NCI-H460 (cell line): ENCODE measurements at places on chromosomes 4 and X.

GRCh38 chrX:96578781-96579180, 105.9 kb upstream of the DIAPH2 start:
- no peak for DNase-seq

DNA sequence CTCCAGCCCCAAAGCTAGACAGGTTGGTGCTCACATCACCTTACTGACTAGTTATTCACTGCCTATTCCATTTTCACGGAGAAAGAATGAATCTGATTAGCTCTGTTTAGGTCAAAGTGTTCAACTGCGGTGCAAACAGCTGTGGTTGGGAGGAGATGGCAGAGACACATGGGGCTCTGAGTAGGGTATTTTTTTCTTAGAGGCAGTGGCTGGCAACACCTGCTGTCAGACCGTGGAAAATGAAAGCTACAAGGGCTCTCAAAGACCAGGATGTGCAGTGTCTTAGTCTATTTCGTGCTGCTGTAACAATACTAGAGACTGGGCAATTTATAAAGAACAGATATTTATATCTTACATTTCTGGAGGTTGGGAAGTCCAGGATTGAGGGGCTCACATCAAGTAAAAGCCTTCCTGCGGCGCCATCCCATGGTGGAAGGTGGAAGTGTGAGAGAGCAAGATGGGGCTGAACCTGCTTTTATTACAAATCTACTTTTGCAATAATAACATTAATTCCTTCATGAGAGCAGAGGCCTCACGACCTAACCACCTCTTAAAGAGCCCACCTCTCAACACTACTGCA, 10.6 kb downstream of the NYX start:
- no peak for DNase-seq

- no peak for DNase-seq
Observed at GRCh38 chr4:139666735-139667281, 1.2 kb downstream of the MGST2 start.

DNA sequence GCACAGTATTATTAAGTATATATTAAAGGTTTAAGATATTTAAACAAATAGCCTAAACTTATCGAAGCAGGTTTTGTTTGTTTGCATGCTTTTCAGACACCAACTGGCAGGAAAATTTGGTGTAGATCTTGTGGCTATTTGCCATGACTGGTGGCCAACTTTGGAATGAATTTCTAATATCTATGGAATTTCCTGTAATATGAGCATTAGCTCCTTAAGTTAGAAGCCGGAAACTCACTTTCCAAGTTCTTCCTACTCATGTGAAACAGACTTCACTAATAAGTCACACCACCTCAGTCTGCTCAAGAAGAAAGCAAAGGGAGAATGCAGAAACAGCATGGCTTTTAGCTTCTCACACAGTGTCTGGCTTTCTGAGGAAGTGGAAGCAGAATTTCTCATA, 563.9 kb downstream of the GRXCR1 start:
- DNase-seq = no peak

DNA sequence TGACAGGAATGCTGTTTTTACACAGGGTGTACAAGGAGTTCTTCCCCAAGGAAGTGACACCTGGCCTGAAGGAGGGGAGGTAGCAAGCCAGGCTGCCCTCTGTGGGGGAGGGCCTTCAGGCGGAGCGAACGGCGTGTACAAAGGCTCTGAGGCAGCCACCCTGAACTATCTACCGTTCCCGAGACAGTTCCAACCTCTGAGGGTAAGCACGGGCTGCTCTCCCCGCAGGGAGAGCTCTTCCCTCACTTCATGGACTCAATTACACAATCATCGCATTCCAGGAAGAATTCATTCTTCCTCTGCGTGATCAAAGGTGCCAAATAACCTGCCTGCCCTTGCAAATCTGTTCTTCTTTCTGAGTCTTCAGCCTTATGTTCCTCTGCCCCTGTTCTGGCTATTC, 4.8 kb downstream of the ELK1 start:
- no peak for DNase-seq

- DNase-seq = peak; percentile 36
Observed at GRCh38 chr4:114015444-114015899, 36.0 kb upstream of the ARSJ start.

DNA sequence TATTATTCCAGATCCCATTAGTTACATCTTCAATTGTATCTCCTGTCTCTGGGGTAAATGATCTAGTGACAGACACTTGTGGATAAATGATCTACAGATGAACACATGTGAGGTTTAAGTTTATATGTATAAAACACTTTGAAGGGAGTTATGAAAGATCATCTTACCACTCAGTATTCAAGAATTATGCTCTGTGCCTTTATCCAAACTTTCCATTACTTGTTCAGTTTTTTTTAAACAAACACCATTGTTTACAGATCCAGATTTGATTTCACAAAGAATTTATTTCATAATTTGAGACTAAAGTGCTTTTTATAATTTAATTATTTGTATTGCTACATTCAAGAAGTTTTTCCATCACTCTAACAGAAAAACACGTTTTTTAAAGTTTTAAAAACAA, 142.5 kb downstream of the HHIP start:
- no peak for DNase-seq

DNA sequence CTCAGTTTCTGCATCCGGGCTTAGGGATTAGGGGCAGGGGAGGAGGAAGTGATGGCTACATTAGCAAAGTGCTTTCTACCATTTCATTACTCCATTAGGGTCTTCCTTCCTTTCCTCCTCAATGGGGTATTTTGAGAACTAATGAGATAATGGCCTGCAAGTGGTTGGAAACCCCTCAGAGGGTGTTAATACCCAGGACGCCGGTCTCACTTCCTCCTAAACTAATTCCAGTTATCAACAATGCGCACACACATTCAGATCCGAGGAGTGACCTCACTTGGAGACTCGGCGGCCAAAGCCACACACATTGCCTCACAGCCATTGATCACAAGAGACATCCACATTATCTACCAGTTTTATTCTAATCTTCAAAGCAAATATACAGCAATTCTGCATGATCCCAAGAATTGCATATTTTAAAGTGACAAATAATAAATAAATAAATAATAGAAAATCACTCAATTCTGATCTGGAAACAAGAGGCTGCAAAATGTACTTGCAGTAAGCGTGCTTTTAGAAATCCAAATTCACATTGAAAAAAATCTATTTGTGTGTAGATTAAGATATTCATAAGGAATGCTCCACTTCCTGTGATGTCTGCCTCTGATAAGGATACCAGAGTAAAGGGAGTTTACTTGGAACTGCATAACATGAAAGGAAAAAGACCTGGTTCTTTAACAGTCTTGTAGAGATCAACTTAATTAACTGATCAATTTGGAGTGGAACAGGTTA, 329.1 kb downstream of the FBXW7 start:
- DNase-seq = no peak
